ENCODE measurements at places on chromosomes 6 and 20. TPM values are rescaled to one million over a fixed set of nuclear protein-coding genes. Genes with fewer than 3 reads are reported as not detected.

Gene LRRN4
- total RNA-seq, result 0.14 TPM

Gene ZNF343
- total RNA-seq, result 9.3 TPM

Gene TAGAP
- total RNA-seq, result 0.42 TPM

Gene TBP
- total RNA-seq, result 15.4 TPM
